ENCODE measurements at places on chromosomes 5 and 9. TPM values are rescaled to one million over a fixed set of nuclear protein-coding genes. Genes with fewer than 3 reads are reported as not detected.

DNA sequence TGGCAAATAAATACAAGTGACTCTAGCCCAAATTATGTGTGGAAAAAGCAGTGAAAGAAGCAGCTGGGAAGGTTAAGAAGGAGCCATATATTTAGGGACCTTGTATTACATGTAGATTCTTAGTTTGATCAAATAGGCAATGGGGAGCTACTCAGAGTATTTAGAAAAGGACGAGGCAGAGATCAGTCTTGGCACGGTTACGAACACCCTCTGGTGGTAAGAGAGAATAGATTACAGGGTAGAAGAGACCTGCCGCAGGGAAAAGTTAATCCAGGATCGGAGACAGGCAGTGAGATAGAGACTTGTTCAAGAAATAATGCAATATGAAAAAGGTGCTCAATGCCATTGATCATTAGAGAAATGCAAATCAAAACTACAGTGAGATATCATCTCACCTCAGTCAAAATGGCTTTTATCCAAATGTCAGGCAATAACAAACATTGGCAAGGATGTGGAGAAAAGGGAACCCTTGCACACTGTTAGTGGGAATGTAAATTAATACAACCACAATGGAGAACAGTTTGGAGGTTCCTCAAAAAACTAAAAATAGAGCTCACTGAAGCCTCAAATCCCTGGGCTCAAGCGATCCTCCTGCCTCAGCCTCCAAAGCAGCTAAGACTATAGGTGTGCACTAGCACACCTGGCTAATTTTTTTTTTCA lies 12.0 kb downstream of the INIP start:
- DNase-seq = no peak

The IL31RA gene
- 3.6 TPM for total RNA-seq

DNA sequence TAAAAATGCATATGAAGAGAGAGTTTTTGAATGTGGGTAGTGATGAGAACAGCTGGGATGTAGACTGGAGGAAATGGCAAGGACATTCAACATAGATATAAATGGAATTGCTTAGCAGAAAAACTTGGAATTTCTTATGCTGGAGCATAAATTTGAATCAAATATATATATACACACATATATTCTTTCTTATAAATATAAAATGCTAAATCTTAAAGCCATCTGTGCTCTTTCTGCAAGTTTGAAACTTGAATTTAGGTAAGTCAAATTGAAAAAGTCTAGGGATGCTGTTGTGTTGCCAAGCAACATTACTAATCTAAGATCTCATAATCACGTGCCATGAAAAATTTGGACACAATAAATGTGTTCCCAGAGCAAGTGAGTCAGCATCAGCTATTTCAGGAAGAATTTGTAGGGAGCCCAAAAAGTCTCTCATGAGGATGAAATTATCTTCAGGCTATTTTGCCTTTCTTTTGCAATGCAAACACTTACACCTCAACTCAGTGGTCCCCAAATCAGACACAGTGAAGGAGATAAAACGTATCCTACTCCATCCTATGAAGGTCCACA lies 58.4 kb upstream of the ALDH1A1 start:
- DNase-seq = no peak

The CRHBP gene
- total RNA-seq = 0.67 TPM

DNA sequence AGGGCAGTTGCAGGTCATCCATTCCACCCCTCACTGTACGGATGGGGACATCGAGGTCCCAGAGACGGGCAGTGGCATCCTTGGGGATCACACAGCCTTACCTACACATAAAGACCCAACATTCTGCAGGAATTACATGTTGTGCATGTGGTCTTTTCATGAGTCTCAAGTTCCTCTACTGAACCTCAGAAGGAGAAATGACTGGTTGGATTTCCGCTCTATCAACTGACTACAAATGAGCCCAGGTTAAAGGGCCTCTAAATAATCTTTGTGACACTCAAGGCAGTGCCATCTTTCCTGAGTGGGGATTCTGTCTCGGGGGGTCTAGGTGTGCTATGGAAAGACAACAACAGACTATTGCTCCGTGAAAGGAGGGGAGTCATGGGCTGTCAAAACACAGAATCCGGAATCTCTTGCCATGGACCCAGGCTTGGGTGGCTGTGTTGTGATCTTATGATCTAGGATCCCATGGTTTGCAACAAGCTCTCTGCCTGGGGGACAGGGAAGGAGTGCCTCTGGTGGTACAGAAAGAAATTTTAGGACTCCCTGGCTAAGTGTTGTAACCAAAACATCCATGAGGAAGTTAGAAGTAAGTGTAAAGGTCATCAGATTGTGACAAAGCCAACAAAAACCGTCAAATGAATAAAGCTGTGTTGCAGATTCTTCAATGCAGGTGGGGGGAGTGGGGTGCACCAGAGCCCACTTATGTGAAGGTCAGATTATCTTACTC lies 1.9 kb upstream of the SLC31A2 start:
- DNase-seq = no peak

The GRPEL2 gene
- 39.6 TPM for total RNA-seq

DNA sequence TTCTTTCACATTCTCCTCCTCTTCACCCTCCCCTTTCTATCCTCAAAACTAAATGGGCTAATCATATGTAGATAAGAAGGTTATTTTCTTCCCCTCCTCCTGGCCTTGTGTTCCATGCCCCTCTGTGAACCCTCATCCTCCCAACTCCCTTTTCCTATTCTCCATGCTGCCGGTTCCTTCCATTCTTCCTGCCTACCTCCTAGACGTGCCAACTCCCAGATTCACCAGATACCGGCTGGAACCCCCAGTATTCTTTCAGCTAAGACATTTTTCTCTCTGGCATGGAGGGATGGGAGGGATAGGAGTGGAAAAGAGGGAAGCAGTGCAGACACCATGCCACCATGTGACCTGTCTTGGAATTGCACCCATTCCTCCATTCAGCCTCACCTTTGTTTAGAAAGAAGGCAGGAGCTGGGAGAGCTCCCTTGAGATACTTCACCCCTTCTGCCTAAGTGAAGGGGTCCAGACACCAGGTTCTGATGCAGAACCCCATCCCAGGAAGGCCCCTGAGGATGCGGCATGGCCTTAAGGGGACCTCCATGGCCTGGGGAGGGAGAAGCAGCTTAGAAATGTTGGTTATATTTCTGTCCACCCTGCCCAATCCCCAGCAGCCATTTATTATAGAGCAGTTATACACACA lies 4.8 kb downstream of the DNAJB5 start:
- no peak for DNase-seq

The STX17 gene
- total RNA-seq = 35.3 TPM

GRCh38 chr5:177111720-177112394 lies 21.7 kb upstream of the NSD1 start:
- DNase-seq = peak; percentile 70

The RAI14 gene
- 1.5 TPM for total RNA-seq

DNA sequence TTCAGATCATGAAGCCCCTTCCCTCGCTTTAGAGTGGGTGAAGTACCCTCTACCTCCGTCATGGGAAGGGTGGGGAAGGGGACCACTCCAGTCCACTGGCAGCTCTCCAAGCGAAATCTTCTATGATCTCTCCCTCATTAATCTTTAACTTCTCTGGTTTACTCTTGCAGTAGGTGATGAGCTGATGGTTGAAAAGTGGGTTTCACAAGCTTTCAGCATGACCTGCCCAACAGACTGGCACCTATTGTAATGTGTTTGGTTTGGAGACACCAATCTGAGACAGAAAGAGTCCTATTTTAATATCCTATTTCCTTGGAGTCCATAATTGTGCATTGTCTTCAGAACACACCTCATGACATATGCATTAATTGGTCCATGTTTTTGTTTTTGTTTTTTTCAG lies 70.8 kb upstream of the TGFBR1 start:
- no peak for DNase-seq

- no peak for DNase-seq
Measured at GRCh38 chr9:99199938-99200539, 21.7 kb downstream of the ALG2 start.

- no peak for DNase-seq
Measured at GRCh38 chr5:126497506-126497905, 74.3 kb downstream of the GRAMD2B start.

DNA sequence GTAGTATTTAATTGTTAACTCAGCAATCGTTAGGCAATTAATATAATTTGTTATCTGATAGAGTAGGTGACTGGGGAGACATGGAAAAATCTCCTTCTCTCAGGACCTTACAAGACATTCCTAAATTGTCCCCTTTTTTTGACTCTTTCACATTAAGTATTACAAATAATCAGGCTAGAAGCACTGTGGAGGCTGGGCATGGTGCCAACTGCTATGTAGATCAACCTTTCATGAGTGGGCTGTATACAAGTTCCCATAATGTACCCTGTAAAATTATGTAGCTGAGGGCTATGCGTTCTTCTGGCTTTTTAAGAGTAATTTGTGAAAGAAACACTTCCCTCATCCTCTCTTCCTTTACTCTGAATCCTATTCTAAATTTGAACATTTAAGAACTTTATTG lies 140.2 kb downstream of the NFIB start:
- DNase-seq = no peak

GRCh38 chr5:168408561-168409305 lies 77.5 kb upstream of the RARS1 start:
- DNase-seq = no peak

DNA sequence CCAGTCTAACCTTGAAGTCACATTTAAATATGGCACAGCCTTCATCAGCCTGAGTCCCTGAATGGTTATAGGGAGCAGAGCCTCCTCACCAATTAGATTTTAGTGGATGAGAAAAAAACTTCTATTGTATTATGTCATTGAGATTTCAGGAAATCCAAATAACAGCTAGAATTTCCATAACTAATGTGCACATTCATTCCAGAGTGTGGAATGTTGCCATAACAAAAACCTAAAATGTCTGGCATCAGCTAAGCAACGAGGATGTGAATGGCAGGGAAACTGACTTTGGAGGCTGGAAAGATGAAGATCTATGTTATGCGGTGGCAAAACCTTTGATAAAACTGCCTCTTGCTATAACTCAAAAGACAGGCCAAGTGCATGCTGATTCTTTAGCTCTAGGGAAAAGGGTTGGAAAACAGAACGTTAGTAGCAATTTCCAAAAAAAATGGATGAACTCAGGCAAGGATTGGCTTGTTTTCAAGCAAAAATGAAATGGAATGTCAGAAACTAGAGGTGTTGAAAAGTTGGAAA lies 91.3 kb upstream of the NFIB start:
- DNase-seq = no peak

GRCh38 chr5:81506378-81506777 lies 112.4 kb upstream of the ACOT12 start:
- no peak for DNase-seq

GRCh38 chr5:100898504-100899346 lies 4.4 kb downstream of the ST8SIA4 start:
- no peak for DNase-seq

- DNase-seq = no peak
Measured at GRCh38 chr5:95723632-95724369, 7.3 kb upstream of the RHOBTB3 start.

The ARAP3 gene
- 3.2 TPM for total RNA-seq

The AHRR gene
- 56.0 TPM for total RNA-seq
